Ascending aorta (tissue), 2 donors: ENCODE measurements at places on chromosomes 5 and 9. TPM values are rescaled to one million over a fixed set of nuclear protein-coding genes. Genes with fewer than 3 reads are reported as not detected.

SPINK1 gene
- not detected for total RNA-seq

RNF208 gene
- total RNA-seq: 6.7 TPM

SLC45A2 gene
- not detected for total RNA-seq

DNA sequence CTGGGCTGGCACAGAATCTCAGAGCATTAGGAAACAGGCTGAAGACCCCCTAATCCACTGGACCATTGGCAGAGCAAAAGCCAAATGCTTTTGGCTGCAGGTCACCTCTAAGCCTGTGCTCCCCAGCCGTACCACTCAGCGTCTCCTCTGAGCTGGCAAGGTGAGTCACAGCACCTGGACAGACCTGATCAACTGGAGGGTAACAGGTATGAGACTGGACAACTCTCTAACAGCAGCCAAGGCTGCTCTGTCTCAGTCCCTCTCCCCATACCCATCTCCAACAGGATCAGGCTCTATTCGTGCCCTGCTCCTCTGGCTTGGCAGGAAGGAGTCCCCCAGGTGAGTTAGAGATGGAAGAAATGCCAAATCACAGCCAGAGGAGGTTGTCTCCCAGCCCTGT is 4.7 kb downstream of the GOLGA2 start:
- H3K27ac ChIP-seq: no peak overlapping the region
- H3K4me1 ChIP-seq: no peaks in the 10 kb centered on the region
- H3K36me3 ChIP-seq: peaks cover 44% of the 10 kb centered on the region

DNA sequence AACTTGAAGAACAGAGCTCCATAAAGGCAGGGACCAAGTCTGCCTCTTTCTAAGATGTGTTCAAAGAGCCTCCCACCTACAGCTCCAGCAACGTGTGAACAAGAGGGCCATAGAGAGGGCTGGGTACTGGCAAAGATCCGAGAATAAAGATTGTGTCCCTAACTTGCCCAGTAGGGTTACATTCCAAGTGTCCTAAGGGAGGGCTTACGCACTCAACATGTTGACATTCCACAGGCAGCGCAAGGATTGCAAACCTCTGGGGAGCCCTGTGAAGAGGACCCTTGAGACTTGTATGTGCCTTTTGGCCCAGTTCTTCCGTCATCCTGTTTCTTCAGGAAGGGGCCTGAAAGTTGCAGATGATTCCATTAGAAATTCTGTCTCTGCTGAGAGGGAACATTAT is 48.2 kb upstream of the ENTREP1 start:
- H3K4me3 ChIP-seq: no peak overlapping the region
- no peak overlapping the region for H3K27ac ChIP-seq
